ENCODE measurements at places on chromosomes 3 and 15. TPM values are rescaled to one million over a fixed set of nuclear protein-coding genes. Genes with fewer than 3 reads are reported as not detected.

The UQCC5 gene
- total RNA-seq, result 1.2 TPM

The MCCC1 gene
- total RNA-seq, result 16.7 TPM

The CHRNA5 gene
- 0.52 TPM for total RNA-seq

The CAMKV gene
- total RNA-seq, result not detected

The ANKUB1 gene
- total RNA-seq, result not detected

The ASB7 gene
- 23.5 TPM for total RNA-seq

The ZBED2 gene
- not detected for total RNA-seq

The GOLGA8T gene
- total RNA-seq, result not detected

The MRAS gene
- total RNA-seq, result 5.8 TPM

The MAGEF1 gene
- 5.0 TPM for total RNA-seq

The SNTN gene
- total RNA-seq, result not detected

The POC1A gene
- 0.21 TPM for total RNA-seq

The SLC26A6 gene
- total RNA-seq, result 8.4 TPM

The IGDCC3 gene
- not detected for total RNA-seq
